ENCODE measurements at places on chromosomes 3 and 15. TPM values are rescaled to one million over a fixed set of nuclear protein-coding genes. Genes with fewer than 3 reads are reported as not detected.

The CMTM8 gene
- total RNA-seq = 11.0 TPM

The FAM162A gene
- total RNA-seq = 37.5 TPM

The GUCA1C gene
- not detected for total RNA-seq

The KIF9 gene
- total RNA-seq = 14.7 TPM

The FSD2 gene
- total RNA-seq = 0.19 TPM

The C3orf22 gene
- total RNA-seq = not detected

The ECE2 gene
- not detected for total RNA-seq

The BFSP2 gene
- not detected for total RNA-seq

The FOXP1 gene
- 56.5 TPM for total RNA-seq

The SLC35G2 gene
- 1.6 TPM for total RNA-seq

The CKMT1B gene
- total RNA-seq = 31.8 TPM

The ZDHHC3 gene
- 146 TPM for total RNA-seq

The CHRD gene
- 5.2 TPM for total RNA-seq

The DLG1 gene
- total RNA-seq = 71.4 TPM

The SNTN gene
- total RNA-seq = not detected

The CXCR6 gene
- total RNA-seq = 0.44 TPM

The HHLA2 gene
- total RNA-seq = not detected

The IQCF5 gene
- not detected for total RNA-seq

The NR2C2 gene
- 58.2 TPM for total RNA-seq

The ATP13A4 gene
- total RNA-seq = 39.6 TPM

The OR5K3 gene
- not detected for total RNA-seq

The KBTBD12 gene
- 0.22 TPM for total RNA-seq

The HDDC3 gene
- total RNA-seq = 18.6 TPM

The CCRL2 gene
- 0.46 TPM for total RNA-seq

The TNNC1 gene
- total RNA-seq = 6.3 TPM

The GOLGA6D gene
- not detected for total RNA-seq

The MYO5C gene
- total RNA-seq = 18.1 TPM

The PPARG gene
- 9.5 TPM for total RNA-seq

The CASR gene
- not detected for total RNA-seq

The BCL2A1 gene
- 1.3 TPM for total RNA-seq

The PPP1R14D gene
- total RNA-seq = 2.4 TPM

The SPTSSB gene
- total RNA-seq = 105 TPM

The SETMAR gene
- total RNA-seq = 27.8 TPM

The CCR3 gene
- 2.3 TPM for total RNA-seq

The LAMB2 gene
- 485 TPM for total RNA-seq
